Suprapubic skin (tissue), 4 donors: ENCODE measurements at places on chromosomes 7 and 10. TPM values are rescaled to one million over a fixed set of nuclear protein-coding genes. Genes with fewer than 3 reads are reported as not detected.

The LRRD1 gene
- total RNA-seq = not detected

The PGAM2 gene
- 2.3 TPM for total RNA-seq

DNA sequence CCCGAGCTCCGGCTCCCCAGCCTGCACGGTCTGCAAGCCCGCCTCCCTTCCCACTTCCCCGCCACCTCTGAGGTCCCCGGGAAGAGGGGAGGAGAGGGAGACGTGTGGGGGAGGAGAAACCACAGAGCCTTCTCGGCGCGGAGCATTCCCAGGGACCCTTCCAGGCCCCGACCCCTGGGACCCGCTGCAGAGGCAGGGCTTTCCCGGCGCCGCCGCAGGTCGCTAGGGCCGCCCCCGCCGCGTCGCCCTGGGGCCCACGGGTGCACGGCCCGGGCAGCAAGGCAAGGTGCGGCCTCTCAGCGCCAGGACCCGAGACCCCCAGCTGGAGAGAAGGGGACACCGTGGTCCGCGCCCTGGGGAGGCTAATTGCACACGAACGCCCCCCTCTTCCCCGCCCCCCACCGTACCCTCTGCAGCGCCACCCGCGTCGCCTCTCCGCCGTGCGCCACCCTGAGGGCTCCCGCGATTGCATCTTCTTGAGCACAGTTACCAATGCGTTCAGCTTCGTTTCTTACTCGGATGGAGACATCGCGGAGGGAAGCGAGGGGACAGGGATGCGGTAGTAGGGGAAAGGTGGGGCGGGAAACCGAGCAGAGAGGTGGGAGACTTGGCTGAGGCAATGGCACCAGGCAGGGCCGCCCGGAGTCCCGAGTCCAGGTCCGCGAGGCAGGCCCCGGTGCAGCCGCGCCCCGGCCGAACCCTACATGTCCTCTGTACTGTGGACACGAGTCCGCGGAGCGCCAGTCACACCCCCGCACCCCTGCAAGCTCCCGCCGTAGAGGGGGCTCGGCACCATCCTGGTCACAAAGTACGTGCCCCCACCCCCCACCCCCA is 28.9 kb downstream of the SKIDA1 start:
- peak overlapping the region; percentile 16 for H3K27ac ChIP-seq
- H3K36me3 ChIP-seq = no peaks in the 10 kb centered on the region
- peaks cover 35% of the 10 kb centered on the region for H3K4me1 ChIP-seq
- DNase-seq = peak; percentile 74
- H3K27me3 ChIP-seq = no peaks in the 10 kb centered on the region

- H3K27ac ChIP-seq = no peak overlapping the region
- no peaks in the 10 kb centered on the region for H3K27me3 ChIP-seq
- no peaks in the 10 kb centered on the region for H3K4me1 ChIP-seq
- H3K4me3 ChIP-seq = no peak overlapping the region
These were observed 14.9 kb upstream of the ATP6V1F start for GRCh38 chr7:128847721-128848211.

- DNase-seq = no peak
- H3K27ac ChIP-seq = peak overlapping the region; percentile 80
- peak overlapping the region; percentile 36 for H3K4me3 ChIP-seq
- no peaks in the 10 kb centered on the region for H3K36me3 ChIP-seq
- H3K27me3 ChIP-seq = no peaks in the 10 kb centered on the region
- peaks cover 58% of the 10 kb centered on the region for H3K4me1 ChIP-seq
These were observed 18.4 kb downstream of the ADAM8 start for GRCh38 chr10:133258066-133258817.

The PPP1R17 gene
- not detected for total RNA-seq

The SNX8 gene
- total RNA-seq = 35.1 TPM

The AKR1C1 gene
- 35.2 TPM for total RNA-seq

- H3K27me3 ChIP-seq = no peaks in the 10 kb centered on the region
- peak overlapping the region; percentile 94 for H3K27ac ChIP-seq
- H3K4me1 ChIP-seq = peaks cover 36% of the 10 kb centered on the region
- DNase-seq = peak; percentile 72
- H3K36me3 ChIP-seq = no peaks in the 10 kb centered on the region
These were observed 734 bp downstream of the PTPN12 start for GRCh38 chr7:77537778-77538280.

DNA sequence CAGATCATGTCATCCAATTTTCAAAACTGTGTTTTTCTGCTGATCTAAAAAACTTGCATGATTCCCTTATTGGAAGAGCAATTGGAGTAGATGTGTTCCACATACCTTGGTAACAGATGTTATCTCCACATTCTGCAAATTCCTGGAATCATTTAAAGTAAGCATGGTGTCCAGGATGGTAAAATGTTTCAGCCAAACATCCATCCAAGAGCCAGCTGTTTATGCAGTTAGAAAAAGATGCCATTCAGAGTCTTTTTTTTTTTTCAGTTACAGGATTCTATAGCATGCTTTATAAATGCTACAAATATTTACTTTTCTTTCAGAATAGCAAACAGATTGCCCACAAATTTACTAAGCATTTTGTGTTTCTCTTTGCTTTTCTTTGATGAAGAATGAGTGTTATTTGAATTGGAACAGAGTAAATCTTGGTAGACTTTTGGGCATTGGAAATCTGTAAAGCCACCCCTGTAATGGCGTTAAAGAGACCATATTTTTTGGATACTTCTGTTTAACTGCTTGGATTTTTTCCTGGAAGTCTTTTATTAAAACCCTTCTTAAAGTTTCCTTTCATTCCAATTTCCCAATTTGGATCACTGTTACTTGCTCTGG is 149.8 kb downstream of the GNAT3 start:
- H3K4me1 ChIP-seq = no peaks in the 10 kb centered on the region
- no peaks in the 10 kb centered on the region for H3K27me3 ChIP-seq
- H3K27ac ChIP-seq = no peak overlapping the region

DNA sequence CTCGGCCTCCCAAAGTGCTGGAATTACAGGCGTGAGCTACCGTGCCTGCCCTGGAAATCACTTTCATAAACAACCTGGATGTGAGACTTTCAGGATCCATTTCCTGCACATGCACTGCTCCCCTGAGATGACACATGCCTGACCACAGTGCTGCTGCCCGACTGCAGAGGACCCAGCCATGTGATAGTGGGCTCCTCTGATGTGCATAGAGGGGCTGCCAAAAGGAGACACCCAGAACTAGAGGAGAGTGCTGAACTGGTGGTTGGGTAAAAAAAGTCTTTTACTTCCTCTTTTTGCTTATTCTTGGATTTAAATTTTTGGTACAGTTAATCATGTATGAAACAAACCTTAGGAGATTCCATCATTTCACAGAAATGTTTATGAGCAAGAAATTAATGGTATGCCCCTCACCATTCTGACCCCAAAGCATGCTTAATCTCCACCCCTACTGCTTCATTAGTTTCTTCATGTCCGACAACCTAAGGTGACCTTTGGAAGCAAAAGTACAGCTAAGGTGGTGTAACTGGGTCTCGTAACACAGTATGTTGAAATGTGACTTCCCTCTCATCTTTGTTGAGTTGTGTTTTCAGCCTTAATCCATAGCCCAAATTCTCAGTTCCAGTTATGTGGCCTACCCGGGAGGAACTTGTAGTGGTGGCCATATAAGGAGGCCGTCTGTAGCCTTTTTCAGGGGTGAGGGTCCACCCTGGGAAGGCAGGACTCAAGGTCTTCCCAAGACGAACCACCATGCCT is 111.1 kb downstream of the RNF216 start:
- no peak overlapping the region for H3K4me3 ChIP-seq
- H3K36me3 ChIP-seq = no peaks in the 10 kb centered on the region
- H3K27ac ChIP-seq = peak overlapping the region; percentile 55
- H3K4me1 ChIP-seq = peaks cover 34% of the 10 kb centered on the region

- H3K4me3 ChIP-seq = no peak overlapping the region
- H3K27me3 ChIP-seq = peaks cover 7% of the 10 kb centered on the region
- H3K27ac ChIP-seq = no peak overlapping the region
- DNase-seq = peak; percentile 34
- peaks cover 8% of the 10 kb centered on the region for H3K4me1 ChIP-seq
These were observed 36.3 kb downstream of the CFAP46 start for GRCh38 chr10:132906106-132906505.

GRCh38 chr10:71088054-71088453 is 124.3 kb upstream of the UNC5B start:
- H3K27me3 ChIP-seq = peaks cover 6% of the 10 kb centered on the region
- no peak overlapping the region for H3K4me3 ChIP-seq

DNA sequence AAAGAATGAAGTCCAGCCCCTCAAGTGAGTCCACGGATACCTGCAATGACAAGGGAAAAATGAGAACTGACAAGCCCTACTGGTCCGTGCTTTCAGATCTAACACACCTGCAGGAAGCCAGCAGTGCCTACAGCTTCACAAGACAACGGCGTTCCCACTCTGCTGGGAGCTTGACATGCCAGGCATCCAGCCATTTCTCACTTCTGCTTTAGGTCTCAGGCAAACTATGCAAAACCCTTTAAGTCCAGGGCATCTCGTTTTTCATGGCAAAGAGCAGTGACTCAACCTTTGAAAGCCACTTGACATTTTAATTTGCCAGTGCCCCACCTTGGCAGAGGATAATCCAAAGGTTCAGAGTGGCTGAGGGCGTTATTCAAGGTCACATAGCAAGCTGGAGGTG is 49.1 kb upstream of the GPAM start:
- H3K27ac ChIP-seq = no peak overlapping the region
- H3K4me3 ChIP-seq = no peak overlapping the region
- DNase-seq = no peak
- no peaks in the 10 kb centered on the region for H3K36me3 ChIP-seq

GRCh38 chr10:1733720-1734119 is 3.6 kb downstream of the ADARB2 start:
- H3K36me3 ChIP-seq = no peaks in the 10 kb centered on the region
- H3K4me1 ChIP-seq = peaks cover 16% of the 10 kb centered on the region
- DNase-seq = no peak
- H3K4me3 ChIP-seq = no peak overlapping the region
- H3K27me3 ChIP-seq = peaks cover 61% of the 10 kb centered on the region
- no peak overlapping the region for H3K27ac ChIP-seq

The ERVW-1 gene
- not detected for total RNA-seq

The FAM25C gene
- total RNA-seq = 201 TPM

DNA sequence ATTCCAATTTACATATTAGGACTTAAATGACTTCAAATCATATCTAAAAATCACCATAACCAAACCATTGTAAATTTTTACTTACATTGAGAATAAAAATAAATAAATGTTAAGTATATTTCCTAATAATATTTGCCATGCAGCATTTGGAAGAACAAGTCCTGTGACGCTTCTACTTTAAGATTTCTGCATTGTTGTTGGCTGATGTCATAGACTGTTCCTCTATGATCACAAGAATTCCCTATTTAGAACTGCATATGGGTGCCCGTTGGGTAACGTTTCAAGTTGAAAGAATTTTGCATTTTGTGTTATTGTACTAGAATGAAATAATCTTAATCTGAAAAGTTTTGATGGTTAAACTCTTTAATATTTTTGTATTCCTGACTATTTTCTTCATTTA is 5.1 kb upstream of the ITGB1 start:
- H3K4me3 ChIP-seq = no peak overlapping the region
- no peak for DNase-seq

The RBM28 gene
- total RNA-seq = 19.9 TPM

The MMP21 gene
- not detected for total RNA-seq

The HBP1 gene
- total RNA-seq = 150 TPM

The CTTNBP2 gene
- 2.2 TPM for total RNA-seq

- peaks cover 3% of the 10 kb centered on the region for H3K4me1 ChIP-seq
- H3K27me3 ChIP-seq = no peaks in the 10 kb centered on the region
These were observed 246.2 kb downstream of the ETV1 start for GRCh38 chr7:13743226-13743625.

DNA sequence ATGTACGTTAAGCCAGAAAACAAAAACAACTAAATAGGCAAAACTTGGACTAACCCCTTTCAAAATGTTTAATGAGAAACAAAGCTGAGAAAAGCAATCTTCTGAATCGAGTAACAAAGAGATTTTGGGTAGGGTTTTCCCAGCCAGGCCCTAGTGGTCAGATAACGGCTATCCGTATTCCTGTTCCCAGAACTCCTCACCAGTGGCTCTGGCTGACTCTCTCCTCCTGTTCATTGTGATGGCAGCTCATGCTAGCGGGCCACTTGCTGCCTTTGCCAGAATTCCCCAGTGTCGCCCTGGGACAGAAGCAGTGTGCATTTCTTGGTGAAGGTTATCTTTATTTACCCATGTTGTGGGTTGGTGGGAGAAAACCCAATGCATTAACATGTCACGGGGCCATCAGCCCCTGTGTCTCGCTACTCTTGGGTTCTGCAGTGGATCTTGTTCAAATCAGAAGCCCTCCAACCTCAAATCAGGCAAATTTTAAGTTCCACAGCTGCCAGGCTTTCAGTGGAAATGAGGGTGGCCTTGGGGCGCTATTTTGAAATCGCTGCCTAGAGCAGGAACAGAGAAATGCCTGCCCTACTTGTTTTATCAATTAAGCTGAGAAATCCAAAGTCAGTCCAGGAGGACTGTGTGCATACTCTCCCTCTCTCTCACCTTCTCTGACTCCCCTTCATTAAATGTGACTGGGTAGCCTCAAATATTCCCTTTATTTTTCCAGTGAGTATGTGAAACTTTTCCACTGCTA is 164.5 kb upstream of the NPVF start:
- H3K27ac ChIP-seq = no peak overlapping the region
- peaks cover 2% of the 10 kb centered on the region for H3K4me1 ChIP-seq

The VSTM4 gene
- 6.0 TPM for total RNA-seq

The PRSS58 gene
- not detected for total RNA-seq

The GIMAP7 gene
- total RNA-seq = 1.4 TPM

DNA sequence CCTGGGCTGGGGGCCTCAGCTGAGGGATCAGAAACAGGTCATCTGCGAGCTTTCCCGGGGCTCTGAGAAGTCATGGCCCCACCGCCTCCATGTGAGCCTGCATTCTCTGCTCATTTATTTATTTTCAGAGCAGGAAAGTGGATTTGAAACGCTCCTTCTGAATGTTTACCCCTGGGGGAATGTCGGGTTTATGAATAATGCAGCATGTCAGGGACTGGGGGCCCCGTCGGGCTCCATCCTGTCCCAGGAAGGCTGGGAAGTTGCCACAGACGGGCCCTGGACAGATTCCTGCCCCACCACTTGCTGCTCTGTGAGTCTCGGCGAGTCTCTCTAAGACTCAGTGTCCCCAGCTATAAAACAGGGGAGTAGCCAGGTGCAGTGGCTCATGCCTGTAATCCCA is 11.9 kb upstream of the GTF2IRD1 start:
- DNase-seq = no peak
- no peaks in the 10 kb centered on the region for H3K36me3 ChIP-seq
- H3K4me3 ChIP-seq = no peak overlapping the region
- no peak overlapping the region for H3K27ac ChIP-seq
- H3K4me1 ChIP-seq = no peaks in the 10 kb centered on the region

GRCh38 chr7:80940539-80941207 is 21.8 kb upstream of the SEMA3C start:
- H3K27ac ChIP-seq = no peak overlapping the region
- H3K4me3 ChIP-seq = no peak overlapping the region
- H3K4me1 ChIP-seq = peaks cover 14% of the 10 kb centered on the region
- no peak for DNase-seq

- no peak overlapping the region for H3K4me3 ChIP-seq
- no peak overlapping the region for H3K27ac ChIP-seq
- H3K4me1 ChIP-seq = peaks cover 3% of the 10 kb centered on the region
- no peaks in the 10 kb centered on the region for H3K36me3 ChIP-seq
- no peaks in the 10 kb centered on the region for H3K27me3 ChIP-seq
These were observed 145.3 kb downstream of the NOC3L start for GRCh38 chr10:94217411-94217810.

GRCh38 chr10:22611425-22612115 is 102.8 kb downstream of the PIP4K2A start:
- no peaks in the 10 kb centered on the region for H3K27me3 ChIP-seq
- H3K36me3 ChIP-seq = peaks cover 4% of the 10 kb centered on the region
- no peak for DNase-seq
- no peak overlapping the region for H3K27ac ChIP-seq
- H3K4me1 ChIP-seq = peaks cover 13% of the 10 kb centered on the region
